NCI-H69 (cell line): ENCODE measurements at places on chromosomes 7 and 10.
A peak's percentile ranks its signal among the peaks of the same experiment; 100 is the strongest.

- no peak for DNase-seq
Measured at GRCh38 chr7:38424750-38425463, 151.5 kb upstream of the TARP start.

GRCh38 chr10:73263693-73264347 lies 11.4 kb upstream of the MRPS16 start:
- peak; percentile 12 for DNase-seq

GRCh38 chr7:102836191-102836919 lies 76.4 kb upstream of the LRRC17 start:
- no peak for DNase-seq

- no peak for DNase-seq
Measured at GRCh38 chr7:30191809-30192208, 57.0 kb downstream of the MTURN start.

DNA sequence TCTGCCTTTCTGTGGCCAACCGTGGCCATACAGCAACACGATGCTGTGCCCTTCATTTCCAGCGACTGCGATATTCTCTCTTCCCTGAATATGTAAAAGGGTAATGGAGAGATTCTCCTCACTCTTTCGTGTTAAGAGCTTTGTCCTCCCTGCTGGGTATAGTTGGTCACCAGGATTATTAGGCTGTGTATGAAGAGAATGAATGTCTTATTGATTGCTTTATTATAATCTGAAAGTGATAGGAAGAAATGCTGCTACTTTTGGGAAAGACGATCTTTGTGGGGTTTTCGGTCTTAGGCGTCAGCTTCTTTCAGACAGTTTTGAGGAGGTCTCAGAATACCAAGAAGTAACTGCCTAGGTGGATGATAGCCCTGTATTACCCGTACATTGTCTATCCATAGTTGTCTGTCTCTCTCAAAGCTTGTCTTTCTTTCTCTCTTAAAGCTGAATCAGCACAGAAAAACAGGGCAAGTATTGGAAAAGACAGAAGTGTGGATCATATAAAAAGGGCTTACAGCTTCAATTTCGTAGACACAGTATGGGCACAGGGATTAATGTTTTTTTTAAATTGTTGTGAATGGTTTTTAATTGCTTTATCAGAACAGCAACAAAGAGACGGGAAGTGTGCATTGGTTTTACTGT lies 1.2 kb downstream of the AHCYL2 start:
- peak; percentile 64 for DNase-seq

DNA sequence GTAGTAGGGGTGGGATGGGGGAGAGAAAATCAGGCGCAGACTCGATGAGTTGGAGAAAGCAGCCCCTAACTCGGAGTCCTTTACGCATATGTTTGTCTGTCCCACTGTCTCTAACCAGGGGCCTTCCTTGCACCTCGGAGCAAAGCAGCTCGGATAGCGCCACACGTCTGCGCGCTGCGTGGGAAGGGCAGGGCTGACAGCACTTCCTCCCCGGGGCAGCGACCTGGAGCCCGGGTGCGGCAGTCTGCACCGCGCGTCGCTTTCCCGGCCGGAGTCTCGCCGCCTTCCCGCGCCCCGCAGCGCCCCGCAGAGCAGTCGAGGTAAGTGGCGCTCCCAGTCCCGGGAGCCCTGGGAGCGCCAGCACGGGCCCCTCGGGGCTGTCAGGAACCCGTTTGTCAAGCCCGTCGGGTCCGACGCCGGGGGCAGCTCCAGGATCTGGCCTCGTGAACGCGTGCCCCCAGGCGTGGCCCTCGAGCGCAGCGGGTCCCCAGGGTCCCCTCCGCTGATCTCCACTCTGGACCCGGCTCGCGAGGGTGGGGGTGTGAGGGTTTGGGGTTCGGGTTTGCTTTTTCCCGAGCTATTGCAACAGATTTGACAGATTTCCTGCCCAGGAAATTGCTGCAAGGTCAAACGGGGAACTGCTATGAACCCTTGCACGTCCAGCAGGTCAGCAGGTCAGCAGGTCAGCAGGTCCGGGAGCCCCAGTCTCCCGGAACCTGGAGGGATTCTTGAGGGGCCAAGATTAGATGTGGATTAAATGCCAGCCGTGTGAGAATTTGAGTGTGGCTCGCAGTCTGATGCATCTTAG lies 597 bp downstream of the APBB1IP start:
- DNase-seq = no peak

DNA sequence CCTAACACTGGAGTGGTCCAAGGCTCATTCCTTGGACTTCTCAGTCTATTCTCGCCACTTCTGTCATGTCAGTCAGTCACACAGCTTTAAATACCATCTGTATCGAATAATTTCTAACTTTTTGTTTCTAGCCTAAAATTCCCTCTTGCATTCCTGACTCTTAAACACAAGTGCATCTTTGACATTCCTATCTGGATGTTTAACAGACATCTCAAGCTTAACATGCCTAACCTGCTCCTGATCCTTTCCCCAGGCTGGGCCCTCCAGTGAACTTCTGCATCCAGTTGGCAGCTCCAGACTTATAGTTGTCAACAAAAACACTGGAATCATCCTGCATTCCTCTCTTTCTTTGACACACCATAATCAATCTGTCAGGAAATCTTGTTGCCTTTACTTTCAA lies 4.5 kb upstream of the ABCB4 start:
- DNase-seq = no peak

DNA sequence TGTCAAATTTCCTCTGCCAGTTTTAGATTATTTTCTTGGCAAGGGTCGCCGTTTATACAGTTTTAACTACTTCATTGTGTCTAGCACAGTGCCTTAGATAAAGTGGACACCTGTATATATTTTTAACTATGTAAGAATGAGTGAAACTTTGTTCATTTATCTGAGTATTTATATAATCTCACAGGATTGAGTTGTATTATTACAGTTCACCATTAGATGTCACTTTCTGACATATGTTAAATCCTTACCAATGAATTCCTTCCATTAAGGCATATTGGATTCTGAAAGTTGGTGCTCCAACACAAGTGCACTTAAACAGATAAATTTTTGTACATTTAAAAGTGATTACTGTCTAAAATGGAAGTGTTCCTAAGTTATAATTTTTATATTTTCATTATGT lies 43.0 kb downstream of the ZMYND11 start:
- peak; percentile 43 for DNase-seq

GRCh38 chr10:73858750-73859427 lies 15.5 kb downstream of the CAMK2G start:
- DNase-seq = no peak

- DNase-seq = no peak
Measured at GRCh38 chr10:64690194-64690593, 1169.0 kb downstream of the REEP3 start.

DNA sequence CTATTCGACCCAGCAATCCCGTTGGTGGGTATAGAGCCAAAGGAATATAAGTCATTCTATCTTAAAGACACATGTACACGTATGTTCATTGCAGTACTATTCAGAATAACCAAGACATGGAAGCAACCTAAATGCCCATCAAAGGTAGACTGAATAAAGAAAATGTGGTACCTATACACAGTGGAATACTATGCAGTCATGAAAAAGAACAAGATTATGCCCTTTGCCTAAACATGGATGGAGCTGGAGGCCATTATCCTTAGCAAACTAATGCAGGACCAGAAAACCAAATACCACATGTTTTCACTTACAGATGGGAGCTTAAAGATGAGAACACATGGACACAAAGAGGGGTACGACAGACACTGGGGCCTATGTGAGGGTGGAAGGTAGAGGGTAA lies 845.3 kb downstream of the TYW1 start:
- no peak for DNase-seq

GRCh38 chr7:1175967-1176851 lies 16.2 kb upstream of the ZFAND2A start:
- peak; percentile 83 for DNase-seq

GRCh38 chr7:125057963-125058362 lies 128.3 kb upstream of the POT1 start:
- DNase-seq = peak; percentile 32

- DNase-seq = no peak
Measured at GRCh38 chr7:97842006-97842405, 30.2 kb downstream of the ASNS start.

DNA sequence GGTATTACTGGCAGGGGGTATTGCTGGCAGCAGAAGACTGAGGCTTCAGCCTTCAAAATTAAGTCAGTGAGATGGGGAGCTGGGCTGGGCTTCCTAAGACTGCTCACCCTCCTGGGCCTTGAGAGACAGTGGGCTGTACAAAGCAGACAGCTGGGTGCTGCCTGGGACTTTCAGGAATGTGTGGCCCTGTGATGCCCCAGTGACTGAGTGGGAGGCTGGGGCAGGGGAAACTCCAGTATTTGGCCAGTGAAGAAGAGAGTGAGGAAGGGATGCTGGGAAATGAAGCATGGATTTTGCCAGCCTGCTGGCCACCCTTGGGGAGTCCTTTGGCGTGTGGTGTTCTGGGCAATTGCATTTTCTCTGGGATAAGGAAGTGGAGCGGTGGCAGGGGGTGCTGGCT lies 442 bp downstream of the ANKRD2 start:
- DNase-seq = no peak

DNA sequence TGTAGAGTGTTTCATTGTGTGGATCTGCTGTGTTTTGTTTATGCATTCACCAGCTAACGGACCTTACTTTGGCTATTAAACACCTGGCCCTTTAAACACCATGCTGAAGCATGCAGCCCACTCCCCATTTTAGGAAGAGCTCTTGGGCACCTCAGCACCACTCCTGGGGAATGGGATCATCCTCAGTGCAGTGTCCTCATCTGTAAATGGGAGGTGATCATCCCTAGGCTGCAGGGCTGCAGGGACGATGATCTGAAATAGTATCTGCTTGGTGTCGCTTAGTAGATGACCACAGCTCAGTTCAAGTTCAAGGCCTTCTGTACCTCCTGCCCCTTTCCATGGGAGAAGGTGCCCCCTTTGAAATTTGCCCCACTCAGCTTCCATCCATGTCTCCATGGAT lies 229.9 kb downstream of the TCF7L2 start:
- DNase-seq = no peak

DNA sequence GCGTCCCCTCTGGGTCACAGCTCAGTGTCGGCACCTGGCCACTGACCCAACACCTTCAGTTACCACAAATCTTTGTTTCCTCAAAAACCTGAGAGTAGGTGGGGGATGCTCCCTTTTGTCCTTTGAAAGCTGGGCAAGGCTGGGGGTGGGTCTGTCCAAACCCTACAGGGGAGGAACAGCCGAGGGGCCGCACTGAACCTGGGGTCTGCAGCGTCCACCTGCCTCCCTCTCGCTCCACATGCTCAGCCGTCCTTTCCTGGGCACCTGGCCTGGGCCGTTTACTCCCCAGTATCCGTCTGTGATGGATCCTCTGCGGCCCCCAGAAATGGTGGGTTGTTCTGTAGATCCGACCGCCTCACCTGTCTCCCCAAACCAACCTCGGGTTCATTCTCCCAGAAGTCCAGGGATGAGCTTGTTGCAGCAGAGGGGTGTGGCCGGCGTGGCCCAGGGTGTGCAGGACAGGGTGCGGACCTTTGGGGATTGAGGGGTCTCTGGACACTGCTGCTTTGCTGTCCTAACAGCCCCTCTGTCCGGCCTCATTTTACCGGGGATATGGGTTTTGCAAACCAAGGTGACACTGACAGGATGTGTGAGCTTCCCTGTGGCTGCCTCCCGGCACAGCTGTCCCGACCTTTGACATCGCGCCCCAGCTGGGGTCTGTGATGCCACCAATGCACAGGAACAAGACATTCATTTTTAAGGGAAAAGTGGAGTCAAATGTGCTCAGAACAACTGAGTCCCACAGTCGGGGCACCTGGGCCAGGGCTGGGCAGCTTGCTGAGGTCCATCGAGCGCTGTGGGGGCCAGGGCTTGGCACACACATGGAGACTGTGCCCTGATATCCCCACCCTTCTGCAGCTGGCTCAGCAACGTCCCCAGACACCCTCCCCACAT lies 115.9 kb downstream of the VIPR2 start:
- DNase-seq = no peak

DNA sequence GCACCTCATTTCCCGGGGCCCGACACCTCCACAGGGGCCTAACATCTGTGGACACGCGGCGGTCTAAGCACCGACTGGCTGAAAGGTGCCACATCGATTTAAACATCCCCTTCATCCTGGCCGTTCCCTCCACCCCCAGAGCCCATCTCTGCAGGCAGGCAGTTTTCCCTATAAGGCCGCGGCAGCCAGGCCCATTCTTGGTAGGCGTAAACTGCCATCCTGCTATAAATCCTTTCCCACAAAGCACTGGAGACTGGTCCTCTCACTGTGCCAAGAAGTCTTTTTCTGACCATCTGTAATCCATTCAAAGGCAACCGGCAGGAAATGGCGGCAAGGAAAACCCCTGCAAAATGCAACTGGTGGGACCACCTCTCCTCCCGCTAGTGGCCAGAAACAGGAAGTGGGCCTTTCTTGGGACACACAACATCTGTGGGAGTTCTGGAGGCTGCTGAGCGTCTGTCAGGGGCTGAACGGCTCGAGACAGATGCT lies 22.4 kb downstream of the ATXN7L1 start:
- DNase-seq = peak; percentile 79

DNA sequence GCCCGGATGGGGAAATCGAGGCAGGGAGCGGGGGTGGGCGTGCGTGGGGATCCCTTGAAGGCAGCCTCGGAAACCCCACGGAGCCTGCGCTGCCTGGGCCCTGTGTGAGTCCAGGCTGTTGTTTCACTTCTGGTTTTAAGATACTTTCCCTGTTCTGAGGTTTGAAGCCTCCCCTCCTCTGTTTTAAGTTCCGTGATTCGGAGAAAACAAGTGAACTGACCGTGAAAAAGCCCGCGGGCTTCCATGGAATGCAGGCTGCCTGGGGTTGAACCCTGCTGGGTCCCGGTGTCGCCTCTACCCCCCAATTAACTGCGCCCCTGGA lies 401 bp downstream of the LRRC27 start:
- peak; percentile 47 for DNase-seq

DNA sequence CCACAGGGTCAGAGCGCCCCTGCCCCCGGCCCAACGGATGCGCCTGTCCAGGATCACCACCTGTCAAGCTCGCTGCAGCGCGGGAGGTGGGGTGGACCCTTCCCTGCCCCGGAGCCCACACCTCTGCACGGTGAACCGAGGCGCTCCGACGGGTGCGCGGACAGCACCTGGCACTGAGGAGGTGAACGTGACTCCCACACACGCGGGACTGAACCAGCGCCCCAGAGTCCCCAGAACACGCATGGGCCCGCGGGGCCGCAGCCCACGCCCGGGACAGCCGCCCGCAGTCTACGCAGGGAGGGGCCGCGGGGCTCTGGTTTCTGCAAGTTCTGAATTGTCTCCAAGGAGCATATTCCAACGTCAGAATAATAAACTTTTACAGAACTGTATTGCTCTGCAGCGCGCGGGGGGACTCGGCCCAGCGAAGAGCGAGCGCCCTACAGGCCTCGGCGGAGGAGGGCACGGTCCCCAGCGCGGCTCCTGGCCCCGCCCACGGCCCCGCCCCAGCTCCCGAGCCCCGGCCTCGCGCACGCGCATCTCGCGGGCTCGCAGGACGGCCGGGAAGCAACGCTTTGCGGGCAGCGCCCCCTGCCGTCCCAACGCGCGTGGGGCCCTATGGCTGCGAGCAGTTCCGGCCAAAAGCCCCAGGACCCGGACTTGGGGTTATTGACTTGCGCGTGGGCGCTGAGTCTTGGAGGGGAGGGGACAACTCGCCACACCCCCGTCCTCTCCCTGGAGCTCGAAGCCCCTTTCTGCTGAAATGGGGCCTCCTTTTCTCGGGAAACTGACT lies 29.7 kb downstream of the OAT start:
- peak; percentile 86 for DNase-seq
